Activated T-helper 1 cell treated with anti-CD3 and anti-CD28 coated beads, Interleukin-12 subunit alpha, Interleukin-12 subunit beta, Interleukin-2, Interleukin-4 antibody, amounts not matched to agents 30 ng/mL and 10 ng/mL and 1 ng/mL, durations not matched to agents 14 hours and 24 hours and 36 hours (primary cell): ENCODE measurements at places on chromosomes 7 and 10. TPM values are rescaled to one million over a fixed set of nuclear protein-coding genes. Genes with fewer than 3 reads are reported as not detected.

Gene OR6B1
- total RNA-seq, result not detected in 2 replicates

DNA sequence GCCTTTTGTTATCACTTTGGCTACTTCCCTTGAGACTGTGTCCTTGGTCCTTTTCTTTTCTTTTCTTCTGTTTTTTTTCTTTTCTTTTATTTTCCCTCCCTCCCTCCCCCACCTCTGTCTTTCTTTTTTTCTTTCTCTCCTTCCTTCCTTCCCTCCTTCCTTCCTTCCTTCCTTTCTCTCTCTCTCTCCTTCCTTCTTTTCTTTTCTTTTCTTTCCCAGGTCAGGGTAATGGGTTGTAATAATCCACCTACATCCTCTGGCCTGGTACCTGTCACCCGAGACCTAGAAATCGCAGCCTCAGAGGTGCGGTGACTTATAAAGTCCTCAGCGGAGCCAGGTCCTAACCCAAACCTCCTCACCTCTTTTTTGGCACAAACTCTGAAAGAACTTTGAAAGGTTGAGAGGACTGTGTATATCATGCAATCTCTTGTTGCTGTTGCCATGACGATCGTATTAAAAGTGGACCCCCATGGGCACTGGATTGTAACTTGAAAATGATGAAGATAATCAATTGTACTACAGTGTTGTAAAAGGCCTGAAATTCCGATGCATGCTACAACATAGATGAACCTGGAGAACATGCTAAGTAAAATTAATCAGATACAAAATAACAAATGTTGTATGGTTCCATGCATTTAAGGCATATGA, 140.7 kb upstream of the AGK start:
- no peak for DNase-seq

- no peak for DNase-seq
Observed at GRCh38 chr10:77877441-77878344, 48.9 kb downstream of the DLG5 start.

Gene UNC5B
- 0.07 and 0.10 TPM in 2 replicates for total RNA-seq

Gene SPDYE6
- total RNA-seq, result not detected in 2 replicates

GRCh38 chr10:34058845-34059614, 724.6 kb upstream of the NRP1 start:
- no peak for DNase-seq

Gene RBM20
- not detected in 2 replicates for total RNA-seq

Gene CREB5
- total RNA-seq, result not detected in 2 replicates

DNA sequence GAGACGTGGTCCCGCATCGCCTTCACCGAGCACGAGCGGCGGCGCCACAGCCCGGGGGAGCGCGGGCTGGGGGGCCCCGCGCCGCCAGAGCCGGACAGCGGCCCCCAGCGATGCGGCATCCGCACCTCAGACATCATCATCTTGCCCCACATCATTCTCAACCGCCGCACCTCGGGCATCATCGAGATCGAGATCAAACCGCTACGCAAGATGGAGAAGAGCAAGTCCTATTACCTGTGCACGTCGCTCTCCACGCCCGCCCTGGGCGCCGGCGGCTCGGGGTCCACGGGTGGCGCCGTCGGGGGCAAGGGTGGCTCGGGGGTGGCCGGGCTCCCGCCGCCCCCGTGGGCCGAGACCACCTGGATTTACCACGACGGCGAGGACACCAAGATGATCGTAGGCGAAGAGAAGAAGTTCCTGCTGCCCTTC, 737 bp downstream of the CNNM2 start:
- DNase-seq, result peak; percentile 31

- DNase-seq, result no peak
Observed at GRCh38 chr7:104908636-104909035, 105.4 kb upstream of the KMT2E start.

DNA sequence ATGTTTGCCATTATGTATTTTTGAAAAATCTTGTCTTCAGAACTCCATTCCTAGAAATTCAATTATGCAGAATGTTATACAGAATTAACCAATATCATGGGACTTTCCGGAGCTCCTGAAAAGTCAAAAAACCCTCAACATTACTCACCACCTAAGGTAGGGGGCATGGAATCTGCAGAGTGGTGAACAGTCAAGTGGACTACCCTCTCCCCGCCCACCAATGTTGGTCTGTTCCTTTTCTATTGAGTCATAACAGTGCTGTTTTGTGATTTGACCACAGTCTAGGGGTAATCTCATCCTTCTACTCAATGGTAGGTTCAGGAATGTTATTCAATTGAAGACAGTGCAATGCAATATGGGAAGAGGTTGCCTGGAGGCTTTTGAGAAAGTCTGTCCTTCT, 130.5 kb upstream of the HABP2 start:
- no peak for DNase-seq

DNA sequence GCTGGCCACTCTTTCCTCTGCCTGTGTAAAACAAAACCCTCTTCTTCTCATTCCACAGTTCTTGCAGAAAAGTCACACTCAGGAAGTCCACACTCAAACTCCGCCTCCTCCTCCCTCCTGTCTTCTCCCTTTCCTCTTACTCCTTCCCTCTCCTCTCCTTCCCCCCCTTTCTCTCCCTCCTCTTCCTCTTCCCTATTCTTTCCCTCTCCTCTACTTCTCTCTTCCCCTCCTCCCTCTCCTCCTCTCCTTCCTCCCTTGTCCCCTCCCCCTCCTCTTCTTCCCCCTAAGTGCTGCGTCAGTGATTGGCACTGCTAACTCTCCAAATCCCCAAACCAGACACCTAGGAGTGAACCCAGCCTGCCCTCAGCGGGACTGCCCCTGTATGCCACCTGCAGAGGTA, 67.0 kb downstream of the ZNF467 start:
- DNase-seq, result no peak

Gene NOC3L
- total RNA-seq, result 47.7 and 47.8 TPM in 2 replicates

GRCh38 chr7:76368190-76368589, 9.4 kb upstream of the YWHAG start:
- no peak for DNase-seq

DNA sequence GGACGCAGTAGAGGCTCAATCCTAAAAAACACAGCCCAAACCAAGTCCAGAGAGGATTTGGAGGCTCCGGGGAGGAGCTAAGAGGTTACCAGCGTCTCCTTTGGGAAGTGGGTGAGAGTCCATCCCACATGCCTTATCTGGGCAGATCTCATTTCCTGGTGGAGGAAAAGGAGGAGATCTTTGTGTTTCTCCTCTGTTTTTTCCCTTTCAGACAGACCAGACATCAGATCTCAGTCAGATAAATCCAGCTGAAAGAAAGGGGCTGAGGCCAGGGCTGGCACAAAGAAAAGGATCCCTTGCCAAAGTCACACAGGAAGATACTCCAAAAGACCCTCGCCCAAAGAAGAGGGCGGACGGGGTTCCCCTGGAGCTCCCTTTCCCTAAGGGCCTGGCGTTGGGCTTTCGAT, 58.3 kb upstream of the COMTD1 start:
- DNase-seq, result no peak

DNA sequence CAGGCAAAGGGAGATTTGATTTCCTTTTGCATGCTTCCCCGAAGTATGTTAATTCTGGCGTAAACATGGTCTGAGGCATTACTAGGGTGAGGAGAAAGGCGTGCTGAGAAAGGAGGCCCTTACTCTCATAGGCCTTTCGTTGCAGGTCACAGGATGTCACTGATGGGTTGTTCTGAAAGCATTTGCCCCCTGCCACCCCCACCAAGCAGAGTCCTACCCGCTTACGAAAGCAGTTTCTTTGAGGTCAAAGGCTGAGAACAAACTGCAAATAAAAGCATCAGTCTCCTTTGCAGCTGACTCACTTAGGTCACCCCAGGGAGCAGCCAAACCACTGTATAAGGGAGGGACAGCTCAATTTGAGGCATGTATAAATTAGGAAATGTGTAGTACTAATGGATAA, 57.1 kb downstream of the BPGM start:
- no peak for DNase-seq

Gene PRLHR
- total RNA-seq, result not detected in 2 replicates

DNA sequence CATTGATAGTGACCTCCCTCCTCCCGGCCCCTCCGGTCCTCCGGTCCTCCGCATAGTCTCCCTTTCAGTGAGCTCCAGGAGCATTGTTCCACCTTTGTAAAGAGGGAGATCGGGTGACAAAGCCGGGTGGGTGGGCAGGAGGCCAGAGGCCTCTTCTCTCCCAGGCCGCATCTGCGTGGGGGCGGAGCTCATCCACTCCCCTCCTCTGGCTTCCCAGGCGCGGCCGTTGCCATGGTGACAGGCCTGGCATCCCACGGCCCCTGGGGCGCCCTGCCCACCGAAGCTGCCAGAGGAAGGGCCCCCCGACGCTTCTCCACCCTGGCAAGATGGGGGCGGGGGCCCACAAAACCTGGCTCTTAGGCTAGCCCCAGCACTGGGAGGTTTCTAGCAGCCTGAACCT, 4.4 kb upstream of the FZD9 start:
- DNase-seq, result no peak

DNA sequence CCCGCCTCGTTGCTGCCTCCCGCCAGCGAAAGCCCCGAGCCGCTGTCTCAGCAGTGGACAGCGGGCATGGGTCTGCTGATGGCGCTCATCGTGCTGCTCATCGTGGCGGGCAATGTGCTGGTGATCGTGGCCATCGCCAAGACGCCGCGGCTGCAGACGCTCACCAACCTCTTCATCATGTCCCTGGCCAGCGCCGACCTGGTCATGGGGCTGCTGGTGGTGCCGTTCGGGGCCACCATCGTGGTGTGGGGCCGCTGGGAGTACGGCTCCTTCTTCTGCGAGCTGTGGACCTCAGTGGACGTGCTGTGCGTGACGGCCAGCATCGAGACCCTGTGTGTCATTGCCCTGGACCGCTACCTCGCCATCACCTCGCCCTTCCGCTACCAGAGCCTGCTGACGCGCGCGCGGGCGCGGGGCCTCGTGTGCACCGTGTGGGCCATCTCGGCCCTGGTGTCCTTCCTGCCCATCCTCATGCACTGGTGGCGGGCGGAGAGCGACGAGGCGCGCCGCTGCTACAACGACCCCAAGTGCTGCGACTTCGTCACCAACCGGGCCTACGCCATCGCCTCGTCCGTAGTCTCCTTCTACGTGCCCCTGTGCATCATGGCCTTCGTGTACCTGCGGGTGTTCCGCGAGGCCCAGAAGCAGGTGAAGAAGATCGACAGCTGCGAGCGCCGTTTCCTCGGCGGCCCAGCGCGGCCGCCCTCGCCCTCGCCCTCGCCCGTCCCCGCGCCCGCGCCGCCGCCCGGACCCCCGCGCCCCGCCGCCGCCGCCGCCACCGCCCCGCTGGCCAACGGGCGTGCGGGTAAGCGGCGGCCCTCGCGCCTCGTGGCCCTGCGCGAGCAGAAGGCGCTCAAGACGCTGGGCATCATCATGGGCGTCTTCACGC, 825 bp downstream of the ADRB1 start:
- DNase-seq, result no peak

Gene HSPA14
- 36.6 and 38.0 TPM in 2 replicates for total RNA-seq

GRCh38 chr7:100401811-100402210, 26.7 kb downstream of the ZCWPW1 start:
- DNase-seq, result no peak

GRCh38 chr10:122239578-122240257, 31.4 kb upstream of the BTBD16 start:
- no peak for DNase-seq

Gene SCIN
- total RNA-seq, result not detected in 2 replicates

- no peak for DNase-seq
Observed at GRCh38 chr7:46791188-46791587, 790.7 kb downstream of the TNS3 start.

Gene C10orf62
- total RNA-seq, result not detected in 2 replicates

GRCh38 chr10:43262397-43262901, 4.4 kb downstream of the RASGEF1A start:
- no peak for DNase-seq

Gene OR2A42
- not detected in 2 replicates for total RNA-seq
